ENCODE measurements at places on chromosomes 1 and 21. TPM values are rescaled to one million over a fixed set of nuclear protein-coding genes. Genes with fewer than 3 reads are reported as not detected.

The PCBP3 gene
- total RNA-seq, result not detected

The LRRC38 gene
- not detected for total RNA-seq

The EDARADD gene
- total RNA-seq, result not detected

The FGGY gene
- 15.7 TPM for total RNA-seq

The SNAPIN gene
- 25.7 TPM for total RNA-seq

The GSTM1 gene
- not detected for total RNA-seq

The PRAMEF26 gene
- not detected for total RNA-seq

The PLPP3 gene
- total RNA-seq, result 65.8 TPM

GRCh38 chr1:232744847-232745246 is 60.4 kb upstream of the MAP10 start:
- DNase-seq, result no peak

GRCh38 chr1:76336931-76337371 is 262.4 kb downstream of the ST6GALNAC3 start:
- DNase-seq, result no peak

- no peak for DNase-seq
Observed at GRCh38 chr1:53906121-53906520, 12.1 kb downstream of the DIO1 start.

GRCh38 chr1:245365095-245366020 is 210.6 kb downstream of the KIF26B start:
- no peak for DNase-seq

DNA sequence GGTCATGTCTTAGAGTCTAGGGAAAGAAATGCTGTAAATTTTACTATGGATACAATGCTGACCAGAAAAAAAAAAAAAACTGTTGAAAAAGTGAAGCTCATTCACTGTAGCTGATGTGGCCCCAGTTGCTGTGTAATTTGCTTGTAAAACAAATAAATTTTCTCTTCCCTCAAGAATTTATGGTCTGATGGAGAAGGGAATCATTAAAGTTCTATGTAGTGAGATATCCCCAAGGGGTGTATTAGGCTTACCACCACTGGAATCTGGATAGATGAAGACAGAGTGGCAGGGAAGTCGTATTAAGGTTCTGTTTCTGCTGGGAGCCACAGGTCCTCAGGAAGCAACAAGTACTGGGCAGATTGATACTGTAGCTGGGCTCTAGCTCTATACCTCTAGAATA is 860.0 kb downstream of the LTN1 start:
- DNase-seq, result no peak

DNA sequence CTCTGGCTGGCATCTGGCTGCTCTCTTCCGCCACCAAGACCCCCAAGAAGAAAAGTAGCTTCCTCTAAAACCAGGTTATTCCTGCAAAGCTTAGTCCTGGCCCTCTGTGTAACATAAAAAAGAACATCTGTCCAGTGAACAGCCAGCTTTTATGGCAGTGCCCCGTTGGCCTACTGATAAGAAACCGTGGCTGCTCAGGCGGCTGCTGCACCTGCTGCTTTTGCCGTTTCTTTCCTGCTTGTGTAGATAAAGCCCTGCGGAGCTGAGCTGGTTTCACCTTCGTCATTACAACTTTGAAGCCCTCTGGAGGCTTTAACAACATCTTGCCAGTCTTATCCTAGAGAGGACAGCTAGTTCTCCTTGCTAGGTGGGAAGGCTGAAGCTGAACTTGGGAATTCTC is 20.5 kb downstream of the ELAPOR1 start:
- DNase-seq, result no peak

GRCh38 chr1:115499253-115499652 is 142.5 kb upstream of the VANGL1 start:
- DNase-seq, result no peak

DNA sequence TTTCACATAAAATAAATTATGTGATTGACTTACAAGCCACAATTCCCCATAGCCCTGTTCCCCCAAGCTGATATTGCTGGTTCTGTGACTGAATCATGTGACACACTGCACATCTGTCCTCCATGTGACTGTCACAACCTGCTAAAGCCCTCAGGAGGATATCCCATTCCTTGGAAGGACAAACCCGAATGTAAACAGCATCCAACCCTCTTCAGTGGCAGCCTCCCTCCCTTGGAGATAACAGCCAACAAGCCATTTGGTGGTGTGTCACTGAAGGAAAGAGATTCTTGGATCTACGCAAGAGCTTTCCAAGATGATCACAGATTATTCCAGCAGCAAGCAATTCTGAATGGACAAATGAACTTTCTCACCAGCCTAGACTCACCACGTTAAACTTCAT is 153.9 kb upstream of the TIAM1 start:
- DNase-seq, result no peak

DNA sequence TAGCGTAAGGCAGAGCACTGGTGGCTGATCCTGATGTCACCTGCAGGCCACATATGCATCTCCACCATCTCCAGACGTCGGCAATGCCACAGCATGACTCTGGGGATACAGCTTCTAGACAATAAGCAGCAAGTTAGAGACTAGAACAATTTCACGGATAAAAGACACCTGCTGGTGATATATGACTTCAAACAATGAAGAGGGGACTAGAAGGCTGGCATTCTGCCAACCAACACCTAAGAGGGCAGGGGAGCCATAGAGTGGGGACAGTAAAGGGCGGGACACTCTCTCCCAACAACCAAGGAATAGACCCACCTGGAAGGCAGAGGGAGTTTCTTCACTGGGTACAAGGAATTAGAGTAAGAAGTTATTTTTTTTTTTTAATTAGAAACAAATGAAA is 126.7 kb downstream of the SIM2 start:
- no peak for DNase-seq

GRCh38 chr1:7319196-7319595 is 451.9 kb upstream of the VAMP3 start:
- no peak for DNase-seq

DNA sequence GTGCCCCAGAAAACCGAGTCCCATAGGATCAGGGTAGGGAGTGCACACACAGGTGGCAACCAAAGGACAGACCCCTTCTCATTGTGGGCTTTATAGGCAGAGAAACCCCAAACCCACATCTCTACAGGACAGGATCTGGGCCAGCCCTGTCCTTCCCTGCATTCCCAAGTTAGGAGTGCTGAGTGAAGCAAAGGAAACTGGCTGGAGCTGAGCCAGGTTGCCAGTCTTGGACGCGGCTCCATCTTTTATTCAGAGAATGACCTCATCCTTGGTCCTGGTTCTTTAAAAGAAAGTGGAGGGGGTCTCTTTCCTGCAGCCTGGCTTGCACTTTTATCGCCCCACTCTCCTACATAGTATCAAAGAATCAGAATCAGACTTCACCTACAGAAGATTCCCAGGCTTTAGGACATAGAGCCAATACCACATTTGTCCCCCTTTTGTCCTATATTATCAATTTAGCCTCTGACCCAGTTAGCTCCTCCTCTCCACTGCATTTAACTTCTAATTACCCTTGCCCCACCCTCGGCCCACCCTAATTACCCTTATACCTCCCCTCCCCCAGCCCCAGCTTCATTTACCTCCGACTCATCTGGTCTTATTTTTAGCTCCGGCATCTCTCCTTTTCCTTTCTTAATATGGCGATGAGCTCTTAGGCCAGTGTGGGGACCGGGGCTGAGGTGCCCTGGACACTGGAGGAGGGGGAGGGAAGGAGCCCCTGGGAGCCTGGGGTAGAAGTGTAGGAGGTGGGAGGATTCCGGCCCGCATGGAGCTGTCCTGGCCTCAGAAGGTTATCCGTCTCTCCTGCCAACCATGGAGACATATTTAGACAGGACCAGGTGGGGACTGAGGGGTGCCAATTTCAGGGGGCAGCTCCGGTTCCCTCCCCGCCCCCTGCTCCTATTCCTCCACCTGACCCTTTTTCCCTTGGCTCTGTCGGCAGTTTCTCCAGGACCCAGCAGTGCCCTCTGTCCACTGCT is at the start of gene CASQ1:
TSS of gene CASQ1 (plus strand) at position 927 of the 977 bp plus-strand sequence. CDS start 177 bp downstream, outside the sequence.
- no peak for DNase-seq

DNA sequence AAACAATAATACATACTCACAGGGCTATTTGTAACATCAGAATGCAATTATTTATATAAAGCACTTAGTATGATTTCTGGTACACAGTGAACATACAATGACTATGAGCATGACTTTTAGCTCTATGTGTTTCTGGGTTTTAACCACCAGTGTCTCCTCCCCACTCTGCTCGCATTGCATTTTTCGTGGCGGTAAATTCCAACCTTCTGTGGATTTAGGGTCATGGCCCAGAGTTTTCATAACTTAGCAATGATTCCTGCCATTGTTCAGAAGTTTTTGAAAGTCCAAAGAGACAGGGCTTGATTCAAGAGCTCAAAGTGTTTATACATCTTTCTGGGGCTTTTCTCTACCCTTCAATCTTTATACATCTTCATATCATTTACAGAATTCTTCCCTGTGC is 191.3 kb downstream of the BACH1 start:
- no peak for DNase-seq

DNA sequence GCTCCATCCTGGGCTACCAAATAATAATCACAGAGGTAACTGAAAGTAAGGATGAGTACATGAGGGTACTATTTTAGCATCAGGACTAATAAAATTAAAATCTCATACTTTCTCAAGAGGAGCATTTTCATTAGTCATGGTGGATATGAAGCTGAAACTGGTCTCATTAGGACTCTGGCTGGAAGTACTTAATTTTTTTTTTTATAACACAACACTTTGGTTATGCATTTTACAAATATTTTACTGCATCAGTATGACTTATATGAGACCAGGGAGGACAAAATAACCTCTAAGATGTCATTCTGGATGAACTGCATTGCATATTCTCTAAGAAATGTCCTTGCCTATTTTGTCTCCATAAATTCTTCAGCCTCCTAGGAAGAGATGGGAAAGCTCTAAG is 290.9 kb downstream of the HLX start:
- DNase-seq, result no peak

Data from HepG2 (cell line).